Activated naive CD8-positive, alpha-beta T cell treated with anti-CD3 and anti-CD28 coated beads, Interleukin-2, amount 50 U/mL, for 24 hours (primary cell): ENCODE measurements at places on chromosomes 3 and 15.

GRCh38 chr15:100762913-100763834 lies 116.5 kb upstream of the ALDH1A3 start:
- no peak for DNase-seq

GRCh38 chr3:13347390-13347950 lies 72.7 kb downstream of the NUP210 start:
- DNase-seq: no peak

GRCh38 chr15:32029862-32030781 lies at the start of gene CHRNA7:
CHRNA7 (plus strand) TSS chr15:32030515; CDS start chr15:32030595, 80 bp downstream.
- peak; percentile 18 for DNase-seq

- no peak for DNase-seq
Observed at GRCh38 chr3:114293838-114294535, at the start of gene TIGIT. TIGIT (plus strand) TSS chr3:114294028; CDS start chr3:114294062, 34 bp downstream.

DNA sequence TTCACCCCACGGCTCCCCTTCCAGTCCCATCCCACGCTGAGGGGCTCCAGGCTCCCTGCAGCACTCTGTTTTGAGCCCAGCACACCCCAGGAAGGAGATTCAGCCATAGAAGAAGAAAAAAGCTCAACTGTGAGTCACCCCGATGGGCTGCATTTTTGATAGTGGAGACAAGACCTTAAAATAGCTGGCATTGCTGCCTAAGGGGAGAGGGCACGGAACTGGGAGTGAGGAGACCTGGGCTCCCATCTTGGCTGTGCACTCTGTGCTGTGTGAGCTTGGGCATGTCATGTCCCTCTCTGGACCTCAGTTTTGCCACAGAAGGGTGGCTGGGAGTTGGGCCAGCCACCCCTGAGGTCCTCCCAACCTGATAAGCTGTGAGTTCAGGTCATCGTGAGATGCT lies 57.2 kb upstream of the SMAD6 start:
- no peak for DNase-seq

- no peak for DNase-seq
Observed at GRCh38 chr15:69200832-69201745, 40.7 kb downstream of the GLCE start.

- no peak for DNase-seq
Observed at GRCh38 chr3:153621953-153622352, 459.9 kb downstream of the RAP2B start.

- DNase-seq: no peak
Observed at GRCh38 chr3:128471720-128472119, 5.0 kb upstream of the DNAJB8 start.

- no peak for DNase-seq
Observed at GRCh38 chr3:57683286-57683685, 9.6 kb downstream of the DENND6A start.

GRCh38 chr3:18188491-18188890 lies 236.6 kb downstream of the SATB1 start:
- no peak for DNase-seq

DNA sequence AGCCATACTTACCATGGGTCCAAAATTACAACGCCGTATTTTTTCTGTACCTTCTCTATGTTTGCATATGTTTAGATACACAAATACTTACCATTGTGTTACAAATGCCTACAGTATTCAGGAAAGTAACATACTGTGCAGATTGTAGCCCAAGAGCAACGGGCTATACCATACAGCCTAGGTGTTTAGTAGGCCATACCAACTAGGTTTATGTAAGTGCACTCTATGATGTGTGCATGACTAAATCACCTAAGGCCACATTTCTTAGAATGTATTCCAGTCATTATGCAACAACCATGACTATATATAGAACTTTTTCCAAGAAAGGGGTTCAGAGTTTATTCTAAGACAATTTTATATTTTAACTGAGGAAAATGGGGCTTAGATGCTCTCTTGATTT lies 411.7 kb downstream of the MAGI1 start:
- no peak for DNase-seq

GRCh38 chr15:66698971-66699370 lies 3.1 kb upstream of the SMAD6 start:
- DNase-seq: no peak

GRCh38 chr3:7929319-7929889 lies 572.2 kb upstream of the LMCD1 start:
- no peak for DNase-seq

GRCh38 chr15:73127302-73127936 lies 75.2 kb downstream of the NEO1 start:
- no peak for DNase-seq

DNA sequence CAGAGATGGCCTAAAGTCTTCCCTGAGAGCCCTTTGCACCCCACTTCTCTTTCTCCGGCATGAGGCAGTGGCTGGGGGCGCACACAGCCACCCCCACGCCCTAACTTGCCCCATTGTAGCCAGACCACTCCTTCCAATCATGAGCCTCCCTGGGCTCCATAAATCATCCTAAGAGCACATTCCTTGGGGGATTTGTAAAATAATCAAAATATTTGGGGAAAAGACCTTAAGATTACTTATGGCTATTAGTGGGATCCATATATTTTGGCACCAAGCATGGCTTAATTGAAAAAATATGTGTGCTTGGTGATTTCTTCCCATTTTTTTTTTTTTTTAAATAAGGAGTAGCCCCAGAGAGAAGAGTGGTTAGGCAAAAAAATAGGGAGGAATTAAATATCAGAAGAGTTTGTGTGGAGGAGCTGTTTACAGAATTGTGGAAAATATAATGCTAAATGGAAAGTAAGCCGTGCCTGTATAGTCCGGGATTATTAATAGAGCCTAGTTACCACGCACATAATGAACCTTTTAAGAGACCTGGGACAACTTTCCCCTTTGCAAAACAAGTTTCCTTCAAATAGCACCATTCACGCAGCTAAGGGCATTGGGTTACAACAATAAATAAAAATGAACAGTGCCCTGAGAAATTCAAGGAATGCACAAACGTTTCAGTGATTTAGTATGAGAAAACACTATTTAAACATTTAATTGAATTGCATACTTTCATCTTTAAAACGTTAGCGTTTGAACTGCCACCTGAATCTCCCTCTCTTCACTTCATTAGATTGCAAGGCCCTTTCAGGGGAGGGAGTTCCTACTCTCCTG lies 46.1 kb downstream of the SMAD6 start:
- DNase-seq: no peak

DNA sequence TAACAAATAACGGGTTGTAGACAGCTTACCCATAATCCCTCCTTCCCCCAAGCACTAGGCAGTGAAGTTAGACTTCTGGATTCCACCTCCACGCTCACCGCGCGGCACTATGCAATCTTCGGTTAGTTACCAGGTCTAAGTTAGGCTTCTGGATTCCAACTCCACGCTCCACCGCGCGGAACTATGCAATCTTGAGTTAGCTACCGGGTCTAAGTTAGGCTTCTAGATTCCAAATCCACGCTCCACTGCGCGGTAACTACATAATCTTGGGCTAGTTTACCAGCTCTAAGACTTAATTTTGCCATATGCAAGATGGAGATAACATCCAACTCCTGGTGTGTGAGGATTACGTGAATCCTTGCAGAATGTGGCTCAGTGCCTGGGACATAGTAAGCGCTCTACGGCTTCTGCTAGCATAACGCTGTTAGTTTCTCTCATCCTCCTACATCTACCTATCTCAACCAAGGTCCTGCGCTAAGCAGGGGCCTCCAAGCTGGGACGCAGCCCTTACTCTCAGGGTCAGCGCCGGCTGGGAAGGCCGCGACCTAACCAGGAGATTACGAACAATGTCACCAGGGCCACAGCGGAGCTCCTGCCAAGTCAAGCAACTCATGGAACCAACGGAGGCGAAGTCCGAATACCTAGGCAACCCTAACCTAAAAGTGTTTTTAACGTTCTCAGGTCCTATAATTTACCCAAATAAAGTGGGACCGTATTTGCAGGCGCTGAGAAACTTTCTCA lies 497 bp upstream of the RPLP1 start:
- DNase-seq: no peak

- no peak for DNase-seq
Observed at GRCh38 chr3:44905446-44906157, 31.2 kb downstream of the TGM4 start.

DNA sequence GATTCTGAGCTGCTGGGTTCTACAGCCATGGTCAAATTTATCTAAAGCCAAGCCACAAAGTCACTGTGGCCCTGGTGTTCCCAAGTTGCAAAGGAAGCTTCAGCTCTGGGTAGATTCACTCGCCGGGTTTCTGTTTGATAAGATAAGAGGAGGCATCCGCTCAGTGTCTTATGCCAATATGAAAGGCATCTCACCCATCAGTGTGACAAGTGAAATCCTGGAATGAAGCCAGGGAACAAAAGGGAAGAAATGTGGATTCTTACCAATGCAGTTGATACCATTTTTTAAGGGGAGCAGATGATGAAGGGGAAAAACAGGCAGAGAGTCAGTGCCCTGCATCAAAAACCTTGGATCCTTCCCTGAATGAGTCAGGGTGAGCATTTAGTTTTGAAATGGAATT lies 2.8 kb upstream of the CPNE4 start:
- no peak for DNase-seq

DNA sequence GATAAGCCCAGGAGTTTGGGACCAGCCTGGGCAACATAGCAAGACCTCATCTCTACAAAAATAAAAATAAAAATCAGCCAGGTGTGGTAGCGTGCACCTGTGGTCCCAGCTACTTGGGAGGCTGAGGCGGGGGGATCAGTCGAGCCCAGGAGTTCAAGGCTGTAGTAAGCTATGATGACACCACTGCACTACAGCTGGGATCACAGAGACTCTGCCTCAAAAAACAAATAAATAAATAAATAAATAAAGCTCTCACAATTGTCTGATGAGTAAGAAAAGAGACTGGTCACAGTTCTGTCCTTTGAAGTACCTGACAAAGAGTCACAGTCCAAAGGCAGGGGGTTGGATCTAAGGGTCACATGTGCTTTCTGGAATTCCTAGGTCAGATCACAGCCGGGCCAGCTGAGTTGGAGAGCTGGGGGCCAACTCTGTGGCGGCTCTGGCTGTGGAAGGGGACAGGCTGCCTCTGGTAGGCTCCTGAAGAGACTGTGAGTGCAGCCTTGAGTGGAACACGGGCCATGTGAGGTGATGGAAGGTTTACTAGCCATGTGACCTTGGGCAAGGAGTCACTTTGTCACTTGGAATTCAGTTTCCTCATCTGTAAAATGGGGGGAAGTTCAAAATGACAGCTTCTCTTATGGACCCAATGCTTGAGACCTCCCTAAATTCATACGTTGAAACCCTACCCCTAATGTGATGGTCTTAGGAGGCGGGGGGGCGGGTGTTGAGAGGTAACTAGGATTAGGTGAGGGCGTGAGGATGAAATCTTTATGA lies 47.2 kb downstream of the WHAMM start:
- no peak for DNase-seq

- no peak for DNase-seq
Observed at GRCh38 chr15:97177151-97177577, 783.3 kb upstream of the ARRDC4 start.

DNA sequence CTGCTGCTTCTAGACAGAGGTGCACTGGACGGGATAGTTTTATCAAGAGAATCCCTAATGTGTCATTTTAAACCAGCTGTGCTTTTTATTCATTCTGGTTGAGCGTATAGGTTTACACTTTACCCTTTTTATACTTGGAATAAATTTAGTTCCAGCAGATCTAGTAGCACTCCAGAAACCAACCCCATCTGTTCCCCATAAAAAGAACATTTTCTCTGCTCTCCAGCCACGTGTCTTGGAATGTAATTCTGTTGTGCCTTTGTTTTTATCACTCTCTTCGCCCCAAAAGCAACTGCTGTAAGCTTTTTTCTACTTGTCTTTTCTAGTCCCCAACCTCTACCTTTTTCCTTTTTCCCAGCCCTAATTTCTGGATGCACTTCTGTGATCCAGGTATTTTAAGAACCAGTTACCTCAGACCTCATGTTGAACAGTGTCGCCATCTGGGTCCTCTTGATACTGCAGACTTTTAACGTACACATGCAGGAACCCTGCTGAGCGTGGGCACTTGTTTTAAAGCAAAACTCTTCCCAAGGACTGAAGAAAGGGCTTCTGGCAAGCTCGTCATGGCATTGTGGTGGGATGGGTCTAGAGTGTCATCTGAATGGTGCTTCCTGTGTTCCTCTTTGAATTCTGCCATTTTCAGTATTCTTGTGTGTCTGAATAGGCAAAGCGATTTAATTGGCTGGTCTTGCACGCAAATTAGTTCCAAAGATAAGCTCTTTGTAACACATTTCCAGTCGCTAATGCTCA lies 5.7 kb upstream of the EXOG start:
- DNase-seq: no peak
